ENCODE measurements at places on chromosomes 4 and X.

GRCh38 chr4:12231098-12231497 is 802.4 kb upstream of the HS3ST1 start:
- DNase-seq = no peak

GRCh38 chrX:11446949-11447348 is 153.7 kb downstream of the AMELX start:
- DNase-seq = no peak

GRCh38 chrX:103418811-103419340 is 42.5 kb downstream of the BEX3 start:
- DNase-seq = no peak

DNA sequence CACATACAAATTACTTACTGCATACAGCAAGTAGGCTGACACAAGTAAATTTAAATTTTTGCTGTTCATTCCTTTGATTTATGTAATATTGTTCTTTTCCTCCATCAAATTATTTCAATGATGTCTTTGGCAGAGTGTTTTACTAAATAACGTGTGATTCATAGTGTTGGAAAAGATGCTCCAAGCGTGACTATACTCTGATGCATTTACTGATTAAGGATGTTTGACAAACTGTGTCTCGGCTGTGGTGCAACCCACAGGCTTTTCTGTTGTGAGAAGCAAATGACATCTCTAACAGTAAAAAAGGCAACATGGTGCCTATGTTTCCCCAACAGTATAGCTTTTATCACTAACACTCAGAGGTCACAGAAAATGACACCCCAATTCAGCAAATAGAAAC is 540.9 kb downstream of the PPP4R3C start:
- no peak for DNase-seq

GRCh38 chrX:87900320-87900908 is 382.8 kb downstream of the KLHL4 start:
- DNase-seq = no peak

DNA sequence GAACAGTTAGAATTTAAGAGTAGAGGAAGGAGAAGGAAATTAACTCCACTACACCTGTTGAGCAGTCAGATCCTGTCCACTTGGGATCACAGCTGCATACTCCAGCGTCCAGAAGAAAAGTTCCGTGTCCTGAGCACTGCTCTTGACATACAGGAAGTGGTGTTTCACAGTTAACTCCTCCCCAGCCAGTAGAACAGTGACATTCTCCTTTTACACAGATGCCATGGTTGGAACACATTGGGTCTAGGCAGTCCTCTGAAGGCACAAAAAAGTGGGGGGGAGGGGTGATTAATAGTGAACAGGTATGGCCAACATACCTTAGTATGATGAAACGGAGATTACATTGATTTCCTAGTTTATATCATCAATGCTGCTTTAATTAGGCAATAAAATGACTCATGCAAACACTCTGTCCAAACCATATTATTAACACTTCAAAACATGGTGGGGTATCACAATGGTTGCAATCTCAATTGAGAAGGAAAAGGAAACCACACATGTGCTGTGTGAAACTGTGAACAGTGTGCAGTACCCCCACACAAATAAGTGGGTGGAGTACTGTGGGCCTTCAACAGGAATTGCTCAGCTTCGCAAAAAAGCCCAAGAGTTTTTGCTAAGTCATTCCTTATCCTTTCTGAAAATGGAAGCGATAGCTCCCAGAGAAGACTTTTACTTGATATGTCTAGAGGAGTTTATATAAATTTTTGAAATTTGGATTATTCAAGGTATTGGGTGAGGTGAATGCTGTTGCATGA is 295.6 kb downstream of the SH2D1A start:
- no peak for DNase-seq

DNA sequence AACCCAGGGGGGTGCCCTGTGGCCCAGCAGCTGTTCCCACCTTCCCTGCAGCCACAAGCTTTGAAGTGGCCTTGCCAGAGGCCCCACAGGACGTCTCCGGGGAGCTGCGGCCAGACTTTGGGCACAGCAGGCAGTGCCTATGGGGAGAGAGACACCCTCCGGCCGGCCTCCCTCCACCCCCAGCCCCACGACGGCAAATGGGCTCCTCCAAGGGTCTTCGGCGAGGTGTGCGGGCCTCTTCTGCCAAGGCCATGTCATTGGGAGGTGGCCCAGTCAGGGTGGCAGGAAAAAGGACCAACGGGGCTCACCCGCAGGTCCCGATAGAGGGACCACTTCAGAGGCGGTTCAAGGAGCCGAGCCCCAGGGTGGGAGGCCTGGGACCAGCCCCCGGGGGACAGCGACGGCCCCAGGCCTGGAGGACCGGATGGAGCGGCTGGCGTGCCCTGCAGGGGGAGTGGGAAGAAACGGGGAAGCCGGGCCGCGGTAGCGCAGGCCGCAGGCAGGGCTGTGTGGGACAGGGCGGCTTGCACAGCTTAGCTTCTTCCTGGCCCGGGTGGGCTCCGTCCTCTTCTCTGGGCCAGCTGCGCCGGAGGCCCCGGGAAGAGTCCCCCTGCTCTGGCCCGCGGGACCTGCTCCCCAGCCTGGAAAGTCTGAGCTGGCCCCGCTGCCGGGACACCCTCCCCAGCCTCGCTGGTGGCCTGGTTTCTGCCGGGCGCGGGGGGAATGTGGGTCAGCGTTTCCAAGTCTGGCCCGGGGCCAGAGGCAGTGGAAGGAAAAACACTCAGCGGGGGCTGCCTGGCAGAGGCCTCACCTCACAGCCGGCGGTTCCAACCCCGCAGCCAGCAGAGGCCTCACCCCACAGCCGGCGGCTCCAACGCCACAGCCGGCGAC is 21.9 kb upstream of the SPON2 start:
- no peak for DNase-seq

DNA sequence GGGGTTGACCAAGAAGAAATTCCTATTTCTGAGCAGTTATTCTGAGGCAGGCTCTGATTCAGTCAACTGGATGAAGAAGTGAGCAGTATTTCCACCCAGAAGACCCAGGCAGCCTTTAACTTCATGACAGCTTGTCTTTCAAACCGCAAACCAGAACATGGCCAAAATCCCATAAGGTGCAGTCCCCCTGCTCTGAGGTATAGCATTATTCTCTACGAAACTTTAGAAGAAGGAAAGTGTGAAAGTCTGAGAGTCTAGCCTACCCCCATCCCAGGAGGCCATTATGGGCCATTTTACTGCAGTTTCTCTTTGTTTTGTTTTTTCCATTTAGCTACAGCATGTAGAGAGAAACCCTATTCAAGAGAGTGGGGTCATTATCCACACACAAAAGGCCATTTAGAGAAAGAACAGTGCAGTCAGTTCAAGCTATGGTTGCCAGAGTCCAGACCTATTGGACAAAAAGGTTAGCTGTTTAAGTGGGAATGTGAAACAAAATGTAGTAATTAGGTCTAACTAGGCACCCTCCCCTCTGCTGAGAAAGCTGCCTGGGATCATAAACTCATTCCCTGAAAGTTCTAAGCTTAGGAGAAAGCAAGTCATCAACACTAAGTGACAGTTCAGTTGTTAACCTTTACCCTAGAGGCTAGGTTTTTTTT is 52.1 kb upstream of the RASGEF1B start:
- no peak for DNase-seq

DNA sequence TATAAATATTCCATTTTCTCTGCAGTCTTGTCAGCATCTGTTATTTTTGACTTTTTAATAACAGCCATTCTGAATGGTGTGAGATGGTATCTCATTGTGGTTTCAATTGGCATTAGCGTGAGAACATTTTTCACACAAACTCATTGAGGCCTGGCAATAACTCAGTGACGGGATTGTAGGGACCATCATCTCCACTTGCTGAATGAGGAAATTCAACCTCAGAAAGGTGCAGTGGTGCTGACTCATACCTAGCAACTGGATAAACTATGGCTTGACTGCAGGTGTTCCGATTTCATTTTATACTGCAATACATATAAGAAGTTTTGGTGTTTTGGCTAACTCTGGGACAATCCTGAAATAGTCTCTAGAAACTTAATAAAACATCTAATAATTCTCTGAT is 88.3 kb upstream of the DDIT4L start:
- no peak for DNase-seq

DNA sequence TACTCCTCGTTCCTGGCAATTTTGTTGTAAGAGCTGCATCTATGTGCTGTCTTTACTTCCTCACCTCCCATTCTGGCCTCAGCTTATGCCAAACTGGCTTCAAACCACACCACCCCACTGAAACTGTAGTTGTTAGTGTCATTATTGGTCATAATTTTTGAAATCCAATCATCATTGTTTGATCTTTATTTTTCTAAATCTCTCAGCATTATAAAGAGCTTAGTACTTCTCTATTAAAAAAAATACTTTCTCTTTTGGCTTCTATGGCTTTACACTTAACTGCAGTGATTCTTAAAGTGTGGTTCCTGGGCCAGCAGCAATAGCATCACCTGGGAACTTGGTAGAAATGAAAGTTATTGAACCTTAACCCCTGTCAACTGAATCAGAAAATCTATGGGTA is 83.5 kb upstream of the GRPR start:
- DNase-seq = no peak

DNA sequence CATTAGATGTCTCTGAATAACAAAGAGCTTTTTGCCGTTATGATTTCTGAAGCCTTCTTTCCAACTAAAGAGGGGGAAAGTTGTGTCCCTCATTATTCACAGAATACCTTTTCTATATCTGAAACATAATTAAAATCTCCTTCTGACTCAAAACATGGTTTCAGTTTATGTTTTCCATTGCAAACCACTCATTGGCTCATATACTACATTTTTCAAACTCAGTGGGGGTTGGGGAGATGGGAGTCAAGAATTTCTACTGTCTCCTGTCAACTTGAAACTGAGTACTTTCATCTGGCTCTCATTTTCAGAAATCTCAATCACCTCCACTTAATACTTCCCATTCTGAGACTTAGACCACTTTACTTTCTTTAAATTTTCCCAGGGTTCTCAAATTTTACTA is 1839.5 kb upstream of the PCDH10 start:
- DNase-seq = no peak

- no peak for DNase-seq
These were observed 21.9 kb downstream of the TXK start for GRCh38 chr4:48112017-48112667.

Measured in stimulated activated CD8-positive, alpha-beta memory T cell treated with anti-CD3 and anti-CD28 coated beads, Interleukin-4, amount 100 ng/mL, for 1 hour (primary cell).